ENCODE measurements at places on chromosomes 1 and 21. TPM values are rescaled to one million over a fixed set of nuclear protein-coding genes. Genes with fewer than 3 reads are reported as not detected.

- DNase-seq = no peak
Measured at GRCh38 chr1:241895013-241895412, 47.0 kb downstream of the EXO1 start.

- peak; percentile 22 for DNase-seq
Measured at GRCh38 chr1:58515794-58516401, 30.6 kb downstream of the OMA1 start.

GRCh38 chr1:56268519-56269140, 310.7 kb downstream of the PLPP3 start:
- DNase-seq = no peak

DNA sequence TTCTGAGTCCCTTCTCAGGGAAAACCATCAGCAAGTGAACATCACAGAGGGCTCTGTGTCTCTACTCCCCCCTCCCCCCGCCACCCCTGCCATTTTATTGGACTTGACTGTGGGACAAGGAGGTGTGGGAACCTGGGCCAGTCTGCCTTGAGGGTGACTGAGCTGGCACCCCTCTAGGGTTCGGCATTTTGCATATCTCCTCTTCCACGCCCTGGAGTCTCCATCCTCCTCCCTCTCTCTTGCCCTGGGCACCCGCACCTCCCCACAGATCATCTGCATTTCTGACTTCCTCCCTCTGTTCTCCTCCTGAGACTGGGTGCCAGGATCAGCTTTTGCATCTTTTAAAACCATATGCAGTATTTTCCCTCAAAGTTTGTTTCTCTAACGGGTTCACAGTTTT, 107.1 kb upstream of the ERRFI1 start:
- DNase-seq = no peak

The LRRC38 gene
- total RNA-seq = not detected
